Cardiac ventricle fibroblast (primary cell): ENCODE measurements at places on chromosomes 11 and 22. TPM values are rescaled to one million over a fixed set of nuclear protein-coding genes. Genes with fewer than 3 reads are reported as not detected.

MUC2 gene
- not detected in 2 replicates for total RNA-seq

APOBEC3A gene
- total RNA-seq, result not detected in 2 replicates

MFNG gene
- 0.24 and 1.1 TPM in 2 replicates for total RNA-seq

ART5 gene
- total RNA-seq, result 0.25 TPM in 1 of 2 replicates, not detected in the other
